Stimulated activated CD8-positive, alpha-beta memory T cell treated with anti-CD3 and anti-CD28 coated beads, Interleukin-4, amount 100 ng/mL, for 1 hour (primary cell): ENCODE measurements at places on chromosomes 5 and 9.

GRCh38 chr9:69260161-69260560 is 64.9 kb upstream of the ENTREP1 start:
- no peak for DNase-seq

DNA sequence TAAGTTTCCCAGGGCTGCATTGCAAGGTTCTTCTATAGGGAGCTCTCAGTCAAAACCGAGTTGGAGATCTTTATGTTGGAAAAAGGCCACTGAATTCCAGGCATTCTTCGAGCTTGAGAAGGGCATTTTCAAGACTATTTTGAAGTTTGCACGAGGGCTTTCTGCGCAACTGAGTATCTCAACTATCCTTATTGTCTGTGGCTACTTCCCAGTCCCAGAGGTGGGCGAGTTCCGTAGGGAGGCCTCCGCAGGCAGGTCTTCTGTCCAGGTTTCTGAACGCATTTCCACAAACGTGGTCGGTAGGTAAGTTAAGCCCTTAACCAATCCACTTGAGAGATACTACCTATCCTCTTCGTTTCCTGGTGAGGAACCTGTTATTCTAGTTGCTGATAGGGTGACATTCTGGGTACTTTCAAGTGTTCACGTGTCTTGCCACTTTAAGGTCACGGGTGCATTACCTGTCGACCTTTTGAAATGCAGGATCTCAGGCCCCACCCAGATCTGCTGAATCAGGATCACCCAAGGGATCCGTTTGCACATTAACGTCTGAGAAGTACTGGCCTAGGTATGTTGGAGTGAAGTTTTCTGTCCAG is 51.4 kb upstream of the TJP2 start:
- no peak for DNase-seq

- DNase-seq, result no peak
Measured at GRCh38 chr9:125831054-125831453, 83.9 kb downstream of the PBX3 start.

DNA sequence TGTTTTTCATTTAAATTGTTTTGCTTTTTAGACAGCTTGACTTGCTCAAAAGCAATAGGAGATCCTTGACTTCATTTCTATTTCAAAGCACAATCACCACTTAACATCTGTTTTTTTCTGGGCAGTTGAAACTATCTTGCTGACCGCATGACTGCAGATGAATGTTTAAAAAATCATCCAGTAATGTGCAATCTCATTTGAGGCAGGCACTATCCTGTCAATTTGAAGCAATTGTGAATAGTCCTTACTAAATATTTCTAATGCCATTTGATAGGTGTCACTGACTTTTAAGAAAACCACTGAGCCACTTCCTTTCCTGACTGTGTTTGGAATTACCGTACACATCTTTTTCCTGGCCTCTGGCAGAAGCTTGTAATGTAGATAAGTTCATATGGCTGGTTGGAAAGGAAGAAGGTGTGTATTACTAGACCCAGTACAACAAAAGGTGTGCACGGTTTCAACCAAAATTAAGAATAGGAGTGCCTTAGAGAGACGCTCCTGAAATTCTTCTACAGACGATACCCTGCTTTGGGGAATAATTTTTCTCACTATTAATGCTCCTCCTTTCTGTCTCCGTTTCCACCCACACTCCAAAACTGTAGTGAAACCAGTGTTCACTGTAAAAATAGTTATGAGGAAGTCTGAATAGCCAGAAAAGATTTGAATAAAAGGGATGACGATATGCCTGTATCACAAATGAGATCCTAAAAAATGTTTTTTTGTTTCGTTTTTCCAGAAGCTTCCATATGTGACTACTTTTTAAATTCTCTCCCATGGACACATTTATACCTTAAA is 136.7 kb upstream of the MOCS2 start:
- no peak for DNase-seq

DNA sequence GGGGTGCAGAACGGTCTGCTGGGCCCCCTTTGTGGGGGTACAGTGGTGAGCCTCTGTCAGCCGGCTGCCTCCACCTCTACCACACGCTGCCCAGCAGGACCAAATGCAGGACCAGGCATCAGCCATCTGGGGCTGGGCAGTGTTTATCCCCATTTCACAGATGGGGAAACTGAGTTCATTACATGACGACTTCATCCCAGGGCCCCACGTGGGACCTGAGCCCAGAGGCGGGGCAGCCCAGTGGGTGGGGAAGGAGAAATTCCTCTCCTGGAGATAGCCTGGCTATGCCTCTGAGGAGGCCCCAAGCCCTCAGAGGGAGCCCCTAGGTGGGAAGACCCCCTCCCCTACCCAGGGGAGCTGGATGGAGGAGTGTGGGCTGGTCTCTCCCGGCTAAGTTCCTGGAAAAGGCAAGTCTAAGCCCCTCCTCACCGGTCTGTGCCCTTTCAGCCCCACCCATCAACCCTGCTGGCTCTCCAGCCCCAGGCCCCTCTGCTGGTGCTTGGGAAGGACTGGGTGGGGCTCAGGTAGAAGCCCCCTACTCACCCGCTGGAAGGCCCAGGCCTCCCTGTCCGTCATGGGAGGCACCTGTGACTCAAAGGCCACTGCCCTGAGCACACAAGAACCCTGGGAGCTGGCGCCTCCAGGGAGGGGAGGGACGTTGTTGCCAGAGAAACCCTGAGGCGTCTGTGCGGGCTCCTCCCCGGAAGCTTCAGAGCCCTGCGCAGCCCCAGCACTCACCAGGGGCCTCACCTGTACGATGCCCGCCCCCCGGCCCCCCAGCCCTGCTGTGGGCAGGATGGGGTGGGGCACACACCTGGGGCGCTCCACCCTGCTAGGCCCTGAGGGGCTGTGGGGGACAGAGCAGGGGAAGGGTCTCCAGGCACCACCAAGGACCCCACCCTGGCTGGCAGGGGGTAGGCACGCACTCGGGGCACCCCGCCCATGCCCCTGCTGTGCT is 7.4 kb upstream of the CCDC187 start:
- no peak for DNase-seq

DNA sequence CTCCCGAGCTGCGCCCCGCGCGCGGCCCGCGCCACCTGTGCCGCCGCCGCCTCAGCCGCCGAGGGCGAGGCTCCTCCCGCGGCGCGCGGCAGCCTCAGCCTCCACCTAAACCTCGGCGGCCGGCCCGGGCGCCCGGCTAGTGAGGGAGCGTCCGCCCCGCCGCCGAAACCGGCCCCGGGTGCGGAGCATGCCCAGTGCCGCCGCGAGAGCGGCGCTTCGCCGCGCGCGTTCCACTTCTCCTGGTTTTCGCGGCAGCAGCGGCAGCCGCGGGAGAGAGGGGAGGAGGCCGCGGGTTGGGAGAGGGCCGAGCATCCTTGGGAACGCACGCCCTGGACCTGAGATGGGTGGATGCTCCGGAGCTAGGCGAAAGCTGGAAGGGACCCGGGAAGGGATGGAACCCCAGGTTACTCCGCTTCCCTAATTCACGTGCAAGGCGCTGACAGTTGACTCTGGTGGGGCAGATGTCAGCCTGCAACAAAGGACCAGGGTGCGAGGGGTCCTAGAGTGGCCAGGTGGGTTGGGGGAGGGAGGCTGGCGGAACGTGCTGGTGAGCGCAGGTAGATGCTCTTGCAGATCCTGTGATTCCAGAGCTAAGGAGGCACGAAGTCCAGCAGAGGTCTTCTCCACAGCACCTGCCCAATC is at the start of gene CTNND2:
Gene CTNND2, minus strand, starts transcription at position 182 of the 642 bp plus-strand sequence. CDS start 593 bp downstream, outside the sequence.
- DNase-seq, result no peak

DNA sequence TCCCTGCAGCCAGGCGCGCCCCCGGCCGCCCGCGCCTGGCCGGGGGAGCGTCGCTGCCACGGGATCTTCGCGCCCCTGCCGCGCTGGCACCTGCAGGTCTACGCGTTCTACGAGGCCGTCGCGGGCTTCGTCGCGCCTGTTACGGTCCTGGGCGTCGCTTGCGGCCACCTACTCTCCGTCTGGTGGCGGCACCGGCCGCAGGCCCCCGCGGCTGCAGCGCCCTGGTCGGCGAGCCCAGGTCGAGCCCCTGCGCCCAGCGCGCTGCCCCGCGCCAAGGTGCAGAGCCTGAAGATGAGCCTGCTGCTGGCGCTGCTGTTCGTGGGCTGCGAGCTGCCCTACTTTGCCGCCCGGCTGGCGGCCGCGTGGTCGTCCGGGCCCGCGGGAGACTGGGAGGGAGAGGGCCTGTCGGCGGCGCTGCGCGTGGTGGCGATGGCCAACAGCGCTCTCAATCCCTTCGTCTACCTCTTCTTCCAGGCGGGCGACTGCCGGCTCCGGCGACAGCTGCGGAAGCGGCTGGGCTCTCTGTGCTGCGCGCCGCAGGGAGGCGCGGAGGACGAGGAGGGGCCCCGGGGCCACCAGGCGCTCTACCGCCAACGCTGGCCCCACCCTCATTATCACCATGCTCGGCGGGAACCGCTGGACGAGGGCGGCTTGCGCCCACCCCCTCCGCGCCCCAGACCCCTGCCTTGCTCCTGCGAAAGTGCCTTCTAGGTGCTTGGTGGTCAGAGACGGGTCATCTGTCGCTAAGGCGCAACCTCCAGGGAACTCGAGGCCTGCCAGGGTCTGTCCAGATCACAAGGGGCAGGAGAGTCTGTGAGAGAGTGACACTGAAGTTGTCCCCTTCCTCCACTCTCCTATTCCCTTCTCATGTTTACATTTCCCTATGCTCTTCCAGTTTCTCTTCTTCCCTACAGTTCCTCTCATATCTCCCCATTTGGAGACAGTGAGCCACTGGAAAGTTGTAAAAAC is 1.3 kb downstream of the GPR150 start:
- DNase-seq, result no peak

DNA sequence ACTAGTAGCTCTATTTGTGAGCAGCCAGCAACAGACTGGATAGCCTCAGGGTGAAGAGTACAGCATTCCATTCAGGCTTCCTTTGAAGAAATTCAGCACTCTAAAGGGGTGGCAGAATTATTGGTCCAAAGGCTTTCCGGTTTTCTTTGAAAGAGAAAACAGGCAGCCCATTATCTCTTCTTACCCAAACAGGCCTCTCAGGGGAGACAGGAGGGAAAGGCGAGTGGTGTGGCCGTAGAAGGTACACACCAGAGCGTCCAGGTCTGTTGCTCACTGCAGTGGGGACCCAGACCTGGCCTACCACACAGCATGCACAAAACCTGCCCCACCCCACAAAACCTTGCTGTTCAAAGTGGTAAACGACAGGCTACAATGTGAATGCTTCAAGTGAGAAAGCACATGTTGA is 83.3 kb downstream of the ZNF608 start:
- DNase-seq, result no peak

GRCh38 chr5:32439086-32439642 is 5.4 kb downstream of the ZFR start:
- no peak for DNase-seq

GRCh38 chr5:158393457-158393856 is 534.5 kb upstream of the CLINT1 start:
- no peak for DNase-seq

DNA sequence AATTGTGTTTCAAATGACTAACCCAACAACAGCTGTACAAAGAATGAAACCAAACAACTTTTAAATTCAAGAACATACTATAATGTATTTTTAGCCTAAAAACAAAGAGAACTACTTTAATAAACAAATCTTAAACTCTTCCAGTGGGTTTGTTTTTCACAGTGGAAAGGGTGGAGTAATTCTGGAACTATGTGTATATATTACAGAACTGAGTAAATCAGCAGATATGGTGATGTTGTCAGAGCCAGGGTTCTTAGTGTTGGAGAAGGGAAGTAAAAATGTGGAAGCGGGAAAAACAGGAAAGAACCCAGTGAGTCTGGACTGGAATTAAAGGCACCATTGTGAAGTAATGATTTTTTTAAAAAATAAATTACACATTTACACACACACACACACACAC is 144.9 kb downstream of the CDK5RAP2 start:
- no peak for DNase-seq

DNA sequence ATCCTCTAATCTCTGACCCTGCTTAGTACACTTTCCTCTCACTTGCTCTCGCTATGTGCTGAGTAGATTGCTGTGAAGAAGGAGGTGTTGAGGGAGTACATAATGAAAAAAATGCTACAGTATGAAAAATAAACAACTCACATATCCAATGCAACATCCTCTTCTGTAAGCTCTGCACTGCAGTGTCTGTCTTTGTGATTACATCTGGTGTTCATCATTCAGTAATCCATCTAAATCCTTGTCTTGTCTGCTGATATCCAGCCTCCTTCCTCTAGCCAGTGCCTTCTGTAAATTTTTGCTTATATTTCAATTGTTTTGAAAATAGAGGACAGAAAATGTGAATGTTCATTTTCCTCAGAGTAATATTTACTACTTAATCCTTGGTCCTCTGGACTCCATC is 57.4 kb upstream of the CDH12 start:
- DNase-seq, result no peak

DNA sequence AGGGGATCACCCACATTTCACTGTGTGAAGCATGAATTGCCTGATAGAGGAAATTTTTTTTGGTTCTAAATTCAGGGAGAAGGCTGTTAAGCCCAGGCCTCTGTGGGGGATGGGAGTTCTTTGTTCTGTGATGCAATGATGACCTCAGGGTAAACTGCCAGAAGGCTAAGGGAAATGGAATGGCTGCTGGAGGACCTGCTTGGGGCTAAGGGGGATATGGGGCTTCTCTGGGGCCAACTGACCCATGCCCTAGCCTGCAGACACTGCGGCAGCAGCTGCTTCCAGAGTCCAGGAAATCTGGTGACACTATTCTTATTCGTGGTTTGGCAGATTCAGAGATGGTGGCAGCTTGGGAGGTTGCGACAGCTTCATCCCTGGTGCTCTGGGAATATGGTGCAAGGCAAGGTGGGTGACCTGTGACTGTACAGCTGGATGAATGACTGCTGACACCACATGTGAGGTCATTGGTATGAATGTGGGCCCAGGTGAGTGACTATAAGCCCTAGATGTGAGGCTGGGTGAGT is 30.3 kb downstream of the VCP start:
- DNase-seq, result no peak

DNA sequence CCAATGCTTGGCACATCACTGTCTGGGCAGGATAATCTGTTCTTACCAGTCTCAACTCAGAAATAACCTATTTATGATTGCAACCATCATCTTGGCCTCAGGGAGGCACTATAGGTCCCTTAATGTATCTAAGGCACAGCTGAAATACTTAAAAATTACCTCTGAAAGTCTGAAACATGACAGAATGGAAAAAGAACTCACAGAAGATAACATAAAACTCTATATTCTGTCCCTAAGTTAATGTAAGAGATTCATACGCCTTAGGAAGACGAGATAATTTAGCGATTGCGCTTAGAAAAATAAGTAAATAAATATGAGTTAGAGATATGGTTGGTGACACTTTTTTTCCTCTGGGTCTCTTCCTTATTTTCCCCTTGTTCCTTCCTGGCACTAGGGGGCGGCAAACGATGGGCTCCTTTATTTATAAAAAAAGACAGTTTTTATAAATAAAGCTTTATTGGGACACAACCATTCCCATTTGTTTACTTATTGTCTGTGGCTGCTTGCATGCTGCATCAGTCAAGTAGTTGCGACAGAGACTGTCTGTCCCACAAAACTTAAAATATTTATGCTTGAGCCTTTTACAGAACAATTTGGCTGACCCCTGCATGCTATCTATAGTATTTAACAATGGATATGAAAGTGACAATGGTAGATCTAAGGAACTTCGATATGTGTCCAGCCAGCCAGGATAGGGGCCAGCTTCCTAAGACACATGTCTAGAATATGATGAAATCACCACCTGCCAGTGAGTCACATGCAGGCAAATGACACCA is 79.6 kb downstream of the PDE4D start:
- DNase-seq, result no peak

- DNase-seq, result no peak
Measured at GRCh38 chr5:65867542-65868195, 58.7 kb upstream of the ERBIN start.

- no peak for DNase-seq
Measured at GRCh38 chr5:135930029-135930948, 24.5 kb downstream of the LECT2 start.
